ENCODE measurements at places on chromosomes 16 and 17. TPM values are rescaled to one million over a fixed set of nuclear protein-coding genes. Genes with fewer than 3 reads are reported as not detected.

PYY gene
- total RNA-seq: 0.38 TPM

C17orf78 gene
- not detected for total RNA-seq

SLC47A1 gene
- total RNA-seq: 3.7 TPM

ITFG1 gene
- total RNA-seq: 35.0 TPM

NPW gene
- 4.4 TPM for total RNA-seq

SGCA gene
- total RNA-seq: not detected

NXPH3 gene
- total RNA-seq: not detected

NHERF2 gene
- total RNA-seq: 60.3 TPM

CDH1 gene
- 23.3 TPM for total RNA-seq

KRTAP2-2 gene
- total RNA-seq: not detected

KRT33A gene
- not detected for total RNA-seq

HOXB9 gene
- 27.1 TPM for total RNA-seq

SOX8 gene
- not detected for total RNA-seq

ICAM2 gene
- 6.8 TPM for total RNA-seq

MYLK3 gene
- total RNA-seq: 0.13 TPM

KRT27 gene
- not detected for total RNA-seq

SYCE1L gene
- 2.0 TPM for total RNA-seq

FOXL1 gene
- total RNA-seq: 25.6 TPM

SMIM5 gene
- total RNA-seq: not detected

NOXO1 gene
- total RNA-seq: not detected

EVPLL gene
- total RNA-seq: not detected

EVI2B gene
- not detected for total RNA-seq

TMEM132E gene
- not detected for total RNA-seq

PLCG2 gene
- 1.3 TPM for total RNA-seq

NKD1 gene
- under 0.01 TPM for total RNA-seq

GFAP gene
- 0.49 TPM for total RNA-seq

SLFN14 gene
- not detected for total RNA-seq

ADAMTS18 gene
- total RNA-seq: 1.4 TPM

TLCD2 gene
- total RNA-seq: 1.3 TPM

NATD1 gene
- total RNA-seq: 2.8 TPM

HBA1 gene
- not detected for total RNA-seq

MFAP4 gene
- 0.33 TPM for total RNA-seq

TBC1D3C gene
- 2.7 TPM for total RNA-seq

TNK1 gene
- total RNA-seq: 2.6 TPM

CDRT4 gene
- total RNA-seq: 1.6 TPM

ATMIN gene
- 19.1 TPM for total RNA-seq

BAIAP3 gene
- total RNA-seq: 1.5 TPM

ZPBP2 gene
- not detected for total RNA-seq

CFAP97D1 gene
- not detected for total RNA-seq

GSDMA gene
- not detected for total RNA-seq

MEFV gene
- not detected for total RNA-seq

PLXDC1 gene
- 0.38 TPM for total RNA-seq

CYLD gene
- 8.6 TPM for total RNA-seq

ALOX12B gene
- total RNA-seq: 0.25 TPM

ADAP2 gene
- 2.9 TPM for total RNA-seq

HOXB6 gene
- total RNA-seq: 14.5 TPM

RHBDF2 gene
- total RNA-seq: 59.3 TPM

CHST4 gene
- not detected for total RNA-seq

TMEM238L gene
- not detected for total RNA-seq

RAB37 gene
- total RNA-seq: not detected
